ENCODE measurements at places on chromosomes 3 and 15.
A peak's percentile ranks its signal among the peaks of the same experiment; 100 is the strongest.

GRCh38 chr15:63915873-63916771 is 82.4 kb upstream of the HERC1 start:
- DNase-seq, result no peak

GRCh38 chr15:95281470-95281869 is 1049.0 kb upstream of the NR2F2 start:
- no peak for DNase-seq

DNA sequence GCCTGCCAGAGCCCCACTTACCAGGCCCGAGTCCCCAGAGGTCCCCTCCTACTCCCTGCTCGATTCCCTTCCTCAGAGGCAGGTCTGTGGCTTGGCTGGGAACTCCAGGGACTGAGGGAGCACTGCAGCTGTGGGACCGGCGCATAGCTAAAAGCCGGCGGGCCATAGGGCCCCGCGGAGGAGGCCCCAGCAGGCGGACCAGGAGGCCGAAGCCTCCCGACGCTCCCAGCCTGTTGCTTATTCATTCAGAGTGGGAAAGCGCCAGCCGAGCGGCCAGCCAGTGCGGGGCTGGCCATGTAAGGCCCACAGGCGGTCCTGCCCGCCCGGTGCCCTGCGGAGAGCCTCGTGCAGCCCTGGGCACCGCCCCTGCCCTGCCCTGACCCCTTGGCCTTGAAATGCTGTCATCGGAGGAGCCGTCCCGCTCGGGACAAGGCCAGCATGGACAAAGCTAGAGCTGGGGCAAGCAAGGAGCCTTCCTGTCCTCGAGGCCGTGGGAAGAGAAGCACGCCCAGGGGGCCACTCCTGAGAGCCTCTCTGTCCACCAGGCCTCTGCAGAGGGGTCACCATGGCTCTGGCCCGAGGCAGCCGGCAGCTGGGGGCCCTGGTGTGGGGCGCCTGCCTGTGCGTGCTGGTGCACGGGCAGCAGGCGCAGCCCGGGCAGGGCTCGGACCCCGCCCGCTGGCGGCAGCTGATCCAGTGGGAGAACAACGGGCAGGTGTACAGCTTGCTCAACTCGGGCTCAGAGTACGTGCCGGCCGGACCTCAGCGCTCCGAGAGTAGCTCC is at the start of gene LOXL1:
LOXL1 (plus strand) TSS at position 244 of the 784 bp plus-strand sequence; CDS start at position 566, 322 bp downstream.
- DNase-seq, result no peak

GRCh38 chr15:61171209-61171608 is 57.9 kb downstream of the RORA start:
- no peak for DNase-seq

DNA sequence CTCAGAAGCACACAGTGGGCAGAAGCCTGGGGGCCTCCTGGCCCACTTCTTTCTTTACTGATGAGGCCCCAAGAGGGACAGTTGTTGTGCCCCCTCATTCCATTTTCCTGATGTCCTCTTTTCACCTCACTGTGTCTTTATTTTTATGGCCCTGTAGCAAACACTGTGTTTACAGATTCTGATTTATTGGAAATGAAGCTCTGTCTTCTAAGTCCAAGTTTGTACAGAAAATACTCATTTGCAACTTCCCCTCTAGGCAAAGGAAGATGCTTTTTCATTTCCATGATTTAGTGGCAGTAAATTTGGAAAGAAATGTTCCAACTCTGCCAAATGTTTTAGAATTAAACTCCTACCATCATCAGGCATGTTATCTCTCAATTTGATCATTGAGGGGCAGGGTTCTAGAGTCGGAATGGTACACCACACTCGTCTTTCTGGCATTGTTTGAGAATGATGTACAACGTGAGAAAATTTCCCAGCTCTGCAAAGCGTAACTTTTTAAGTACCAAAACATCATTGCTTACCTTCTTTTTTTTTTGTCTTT is 129.7 kb downstream of the ARNT2 start:
- no peak for DNase-seq

GRCh38 chr3:129971351-129972052 is 3.0 kb upstream of the TRH start:
- no peak for DNase-seq

DNA sequence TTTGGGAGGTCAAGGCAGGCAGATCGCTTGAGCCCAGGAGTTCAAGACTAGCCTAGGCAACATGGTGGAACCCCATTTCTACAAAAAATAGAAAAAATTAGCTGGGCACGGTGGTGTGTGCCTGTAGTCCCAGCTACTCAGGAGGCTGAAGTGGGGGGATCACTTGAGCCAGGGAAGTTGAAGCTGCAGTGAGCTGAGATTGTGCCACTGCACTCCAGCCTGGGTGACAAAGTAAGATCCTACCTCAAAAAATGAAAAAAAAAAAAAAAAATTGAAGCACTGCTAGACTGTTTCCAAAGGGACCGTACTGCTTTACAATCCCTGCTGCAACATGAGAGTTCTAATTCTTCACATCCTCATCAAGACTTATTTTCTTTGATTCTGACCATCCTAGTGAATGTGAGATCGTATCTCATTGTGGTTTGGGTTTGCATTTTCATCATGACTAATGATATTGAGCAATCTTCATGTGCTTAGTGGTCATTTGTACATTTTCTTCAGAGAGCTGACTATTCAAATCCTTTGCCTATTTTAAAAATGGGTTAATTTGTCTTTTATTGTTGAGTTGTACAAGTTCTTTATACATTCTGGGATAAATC is 10.8 kb downstream of the CMTM8 start:
- DNase-seq, result no peak

GRCh38 chr3:149620291-149621020 is 37.4 kb downstream of the WWTR1 start:
- no peak for DNase-seq

GRCh38 chr3:106824856-106825255 is 552.4 kb upstream of the CCDC54 start:
- DNase-seq, result no peak

GRCh38 chr3:46191730-46192129 is 16.4 kb downstream of the CCR1 start:
- DNase-seq, result no peak

DNA sequence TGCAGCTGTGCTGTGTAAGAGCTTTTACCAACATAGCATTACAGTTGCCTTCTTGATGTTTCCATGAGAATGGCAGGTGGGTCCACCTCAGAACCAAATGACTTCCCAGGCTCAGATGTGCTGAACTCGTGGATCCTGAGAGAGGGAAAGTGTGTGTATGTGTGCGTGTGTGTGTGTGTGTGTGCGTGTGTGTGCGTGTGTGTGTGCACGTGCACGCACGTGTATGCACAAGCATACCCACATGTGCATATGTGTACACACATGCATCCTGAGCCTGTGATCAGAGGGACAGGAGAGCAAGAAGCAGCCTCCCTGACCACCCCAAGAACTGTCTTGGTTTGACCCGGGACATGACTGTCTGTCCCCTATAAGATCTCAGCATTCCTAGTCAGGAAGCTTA is 48.1 kb downstream of the CHDH start:
- no peak for DNase-seq

- DNase-seq, result no peak
Observed at GRCh38 chr15:99057697-99058420, 47.0 kb upstream of the SYNM start.

GRCh38 chr3:136634821-136635220 is 117.4 kb downstream of the STAG1 start:
- no peak for DNase-seq

DNA sequence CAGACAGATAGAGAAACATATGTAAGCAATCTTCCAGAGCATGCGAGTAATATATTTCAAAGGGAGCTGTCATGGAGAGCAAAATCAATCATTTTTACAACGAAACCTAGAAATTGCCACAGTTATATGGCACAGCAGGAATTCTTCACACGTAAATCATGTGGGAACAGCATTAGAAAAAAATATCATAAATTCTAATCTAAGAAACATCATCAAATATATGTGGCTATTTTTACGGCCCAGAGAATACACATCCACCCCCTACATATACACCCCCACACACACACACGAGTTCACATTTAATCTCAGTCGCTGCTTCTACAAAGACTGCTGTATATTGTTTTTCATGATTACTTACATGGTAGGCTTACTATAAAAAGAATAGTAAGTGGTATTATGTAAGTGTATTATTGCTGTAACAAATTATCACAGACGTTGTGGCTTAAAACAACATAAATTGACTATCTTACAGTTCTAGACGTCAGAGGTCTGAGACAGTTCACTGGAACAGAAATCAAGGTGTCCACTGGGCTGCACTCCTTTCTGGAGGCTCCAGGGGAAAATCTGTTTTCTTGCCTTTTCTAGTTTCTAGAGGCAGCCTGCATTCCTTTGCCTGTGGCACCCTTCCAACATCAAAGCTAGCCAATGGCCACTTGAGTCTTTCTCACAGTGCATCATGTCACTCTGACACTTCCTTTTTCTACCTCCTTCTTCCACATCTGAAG is 363.3 kb downstream of the ULK4 start:
- DNase-seq, result no peak

DNA sequence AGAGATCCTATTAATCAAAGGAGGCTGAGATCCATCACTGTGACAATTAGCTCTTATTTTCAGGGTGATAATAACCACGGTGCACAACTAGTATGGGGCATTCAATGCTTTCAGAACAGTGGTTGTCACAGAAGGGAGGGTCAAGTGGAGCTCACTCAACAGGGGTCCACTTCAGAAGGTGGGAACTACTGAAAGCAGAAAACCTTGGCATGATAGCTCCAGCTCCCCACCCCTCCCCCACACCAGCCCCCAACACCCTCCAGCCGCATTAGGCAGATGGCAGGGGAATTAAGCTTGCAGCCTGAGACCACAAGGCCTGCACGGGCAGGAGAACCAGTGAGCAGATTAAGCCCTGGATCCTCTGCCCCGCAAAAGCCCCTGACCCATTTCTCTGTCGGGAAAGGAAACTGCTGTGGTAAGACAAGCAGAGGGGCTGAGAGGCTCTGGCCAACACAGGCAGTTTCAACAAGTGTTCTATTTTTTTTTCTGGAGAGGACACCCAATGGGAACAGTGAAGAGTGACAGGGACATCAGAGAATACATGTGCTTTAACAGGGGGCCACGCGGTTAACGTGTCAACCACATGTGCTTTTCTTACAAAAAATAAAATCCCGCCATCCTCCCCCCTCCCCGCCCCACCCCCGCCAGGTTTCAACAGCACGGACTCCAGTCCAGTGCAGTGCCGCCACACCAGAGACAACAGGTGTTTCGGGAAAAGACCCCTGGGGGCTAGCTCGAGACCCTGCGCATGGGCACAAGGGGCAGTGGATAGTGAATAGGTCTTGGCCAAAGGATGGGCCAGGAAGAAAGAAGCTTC is 997 bp downstream of the FYCO1 start:
- no peak for DNase-seq

- DNase-seq, result no peak
Observed at GRCh38 chr15:82231233-82231632, 31.3 kb downstream of the EFL1 start.

DNA sequence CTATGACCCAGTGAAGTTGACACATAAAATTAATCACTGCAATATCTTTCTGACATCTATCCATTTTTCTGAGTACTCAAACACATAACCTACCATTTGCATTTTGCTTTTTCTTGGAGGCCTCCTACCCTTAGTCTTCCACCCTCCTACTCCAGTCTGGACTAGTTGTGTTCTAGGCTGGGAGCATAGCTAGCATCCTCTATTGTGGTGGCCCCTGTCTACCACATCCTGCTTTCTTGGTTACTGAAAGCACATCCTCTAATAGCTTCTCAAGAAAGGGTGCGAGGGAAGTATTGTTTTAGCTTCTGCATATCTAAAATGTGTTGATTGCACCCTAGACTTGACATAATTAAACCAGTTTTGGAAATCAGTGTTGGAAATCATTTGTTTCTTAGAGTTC is 176.5 kb downstream of the THSD4 start:
- DNase-seq, result no peak

GRCh38 chr3:49600781-49601180 is 46.5 kb downstream of the BSN start:
- no peak for DNase-seq

DNA sequence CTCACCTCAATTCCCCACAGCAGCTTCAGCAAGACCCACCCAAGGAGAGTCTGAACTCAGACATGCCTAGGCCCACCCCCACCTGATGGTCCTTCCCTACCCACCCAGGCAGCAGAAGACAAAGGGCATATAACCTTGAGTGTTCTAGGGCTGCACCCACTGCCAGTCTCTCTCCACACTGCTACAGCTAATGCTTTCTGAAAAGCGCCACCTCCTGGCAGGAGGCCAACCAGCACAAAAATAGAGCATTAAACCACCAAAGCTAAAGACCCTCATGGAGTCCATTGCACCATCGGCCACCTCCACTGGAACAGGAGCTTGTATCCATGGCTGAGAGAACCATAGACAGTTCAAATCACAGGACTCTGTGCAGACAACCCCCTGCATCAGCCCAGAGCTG is 11.3 kb upstream of the RPL39L start:
- peak; percentile 26 for DNase-seq

- DNase-seq, result no peak
Observed at GRCh38 chr3:138942271-138942670, 4.7 kb downstream of the FOXL2 start.

- DNase-seq, result no peak
Observed at GRCh38 chr3:50364573-50365079, 5.3 kb upstream of the TMEM115 start.

- no peak for DNase-seq
Observed at GRCh38 chr3:25558121-25558520, 106.6 kb downstream of the TOP2B start.

DNA sequence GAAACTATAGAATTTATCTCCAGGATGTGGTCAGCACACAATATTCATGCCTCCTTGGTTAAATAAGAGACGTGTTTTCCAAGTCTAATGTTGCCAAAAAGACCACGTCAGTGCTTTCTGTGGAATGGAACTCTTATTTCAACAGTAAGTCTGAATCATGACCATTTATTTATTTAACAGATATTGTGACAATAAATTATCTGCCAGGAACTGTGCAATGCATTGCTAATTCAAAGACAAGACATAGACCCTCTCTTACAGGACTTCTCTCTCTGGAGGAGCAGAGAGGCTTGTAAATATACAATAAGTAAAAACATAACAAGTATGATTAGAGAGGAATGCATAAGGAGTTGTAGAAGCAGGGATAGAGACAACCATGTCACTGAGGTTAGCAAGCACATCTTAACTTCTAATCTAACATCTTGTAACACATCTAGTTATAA is 227.5 kb downstream of the DTWD1 start:
- no peak for DNase-seq

GRCh38 chr3:42667096-42667522 is 13.6 kb downstream of the ZBTB47 start:
- no peak for DNase-seq

DNA sequence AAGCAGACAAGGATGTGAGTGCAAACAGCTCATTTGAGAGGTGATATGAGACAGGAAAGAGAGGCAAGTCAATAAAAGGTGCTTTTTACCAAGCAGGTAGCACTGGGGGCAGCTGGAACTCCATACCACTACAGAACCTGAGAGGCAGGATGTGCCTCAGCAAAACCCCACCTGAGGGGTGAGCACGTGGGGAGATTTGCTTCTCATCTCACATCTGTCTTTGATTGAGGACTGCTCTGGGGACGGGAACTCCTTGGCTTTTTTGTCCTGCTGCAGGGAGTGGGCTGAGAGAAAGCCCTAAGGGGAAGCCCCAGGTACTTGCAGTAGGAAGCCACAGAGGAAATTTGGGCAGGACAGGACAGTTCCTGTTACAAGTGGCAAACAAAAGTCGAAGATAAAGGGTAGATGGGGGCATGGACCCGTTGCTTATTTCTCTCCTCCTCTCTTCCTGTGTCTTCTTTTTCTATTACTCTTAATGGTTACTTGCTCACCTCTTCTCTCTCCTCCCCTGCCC is 27.1 kb downstream of the CFAP161 start:
- DNase-seq, result no peak

- no peak for DNase-seq
Observed at GRCh38 chr3:190003068-190003467, 117.6 kb downstream of the P3H2 start.

- DNase-seq, result no peak
Observed at GRCh38 chr15:94445566-94446160, 214.3 kb downstream of the MCTP2 start.

GRCh38 chr3:100425316-100425715 is 24.0 kb downstream of the LNP1 start:
- no peak for DNase-seq
